T1000 (cell line): ENCODE measurements at places on chromosomes 7 and 10.

DNA sequence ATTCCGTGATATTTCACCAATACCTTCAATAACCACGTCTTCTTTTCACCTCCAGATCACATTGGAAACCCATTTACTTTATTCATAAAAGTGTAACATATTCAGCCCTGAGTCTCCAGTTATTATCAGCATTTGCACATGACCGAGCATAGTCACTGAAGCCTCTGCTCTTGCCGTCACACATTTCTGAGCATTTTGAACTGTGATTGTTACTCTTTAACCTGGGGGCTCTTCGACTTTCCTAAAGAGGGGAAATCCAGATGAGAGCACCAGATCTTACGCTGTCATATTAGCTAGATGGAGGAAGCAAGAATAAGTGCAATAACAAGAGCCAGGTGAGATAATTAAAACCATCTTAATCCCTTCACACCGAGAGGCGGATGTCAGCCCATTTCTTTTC, 260.0 kb upstream of the NRP1 start:
- no peak for DNase-seq

DNA sequence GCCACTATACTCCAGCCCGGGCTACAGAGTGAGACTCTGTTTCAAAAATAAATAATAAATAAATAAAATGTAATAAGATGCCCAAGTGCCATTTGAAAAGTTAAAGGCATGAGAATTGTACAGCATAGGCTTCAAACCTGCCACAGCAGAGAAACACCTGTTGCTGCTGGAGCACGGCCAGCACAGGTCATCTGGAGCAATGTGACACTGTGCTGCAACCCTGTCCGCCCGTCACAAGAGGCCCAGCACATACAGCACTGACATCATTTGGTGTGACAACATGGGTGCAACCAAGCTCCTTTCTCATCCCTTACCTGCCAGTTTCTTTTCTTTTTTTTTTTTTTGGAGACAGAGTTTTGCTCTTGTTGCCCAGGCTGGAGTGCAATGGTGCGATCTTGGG, 1.3 kb downstream of the RFC2 start:
- DNase-seq, result no peak

DNA sequence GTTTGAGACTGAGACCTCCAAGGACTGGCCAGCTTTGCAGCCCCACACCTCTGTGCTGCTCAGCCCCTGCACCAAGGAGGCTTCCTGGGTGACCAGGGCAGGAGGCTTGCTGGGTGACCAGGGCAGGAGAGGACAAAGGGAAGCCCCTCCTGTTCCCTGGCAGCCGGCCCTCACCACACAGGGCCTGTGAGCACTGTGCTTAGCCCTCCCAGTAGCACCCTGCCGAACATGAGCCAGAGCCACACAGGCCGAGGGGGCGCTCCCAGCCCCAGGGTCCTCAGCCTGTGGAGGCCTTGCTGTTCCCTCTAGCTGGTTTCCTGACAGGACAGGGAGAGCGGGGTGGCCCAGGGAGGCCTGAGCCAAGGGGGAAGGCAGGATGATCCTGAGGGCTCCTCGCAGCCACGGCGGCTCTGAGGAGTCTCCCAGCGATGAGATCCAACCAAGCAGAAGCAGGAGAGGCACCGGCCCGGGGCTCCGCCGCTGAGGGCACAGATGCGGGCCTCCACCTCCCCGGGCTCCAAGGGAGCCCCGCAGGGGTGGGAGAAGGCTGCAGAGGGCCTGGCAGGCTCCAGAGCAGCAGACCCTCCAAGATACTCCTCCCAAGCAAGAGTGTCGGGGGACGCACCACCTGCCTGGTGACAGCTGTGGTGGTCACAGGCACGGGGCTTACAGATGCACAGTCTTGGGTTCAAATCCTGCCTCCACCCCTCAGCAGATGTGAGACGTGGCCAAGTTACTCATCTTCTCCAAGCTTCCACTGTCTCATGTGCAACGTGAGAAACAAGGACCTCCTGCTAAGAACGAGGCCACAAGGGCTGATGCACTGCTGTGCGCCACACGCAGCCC, 22.5 kb downstream of the WDR86 start:
- DNase-seq, result no peak

GRCh38 chr10:24462889-24463552, 254.1 kb downstream of the KIAA1217 start:
- no peak for DNase-seq

- no peak for DNase-seq
Measured at GRCh38 chr7:116018731-116019130, 11.8 kb downstream of the TFEC start.

DNA sequence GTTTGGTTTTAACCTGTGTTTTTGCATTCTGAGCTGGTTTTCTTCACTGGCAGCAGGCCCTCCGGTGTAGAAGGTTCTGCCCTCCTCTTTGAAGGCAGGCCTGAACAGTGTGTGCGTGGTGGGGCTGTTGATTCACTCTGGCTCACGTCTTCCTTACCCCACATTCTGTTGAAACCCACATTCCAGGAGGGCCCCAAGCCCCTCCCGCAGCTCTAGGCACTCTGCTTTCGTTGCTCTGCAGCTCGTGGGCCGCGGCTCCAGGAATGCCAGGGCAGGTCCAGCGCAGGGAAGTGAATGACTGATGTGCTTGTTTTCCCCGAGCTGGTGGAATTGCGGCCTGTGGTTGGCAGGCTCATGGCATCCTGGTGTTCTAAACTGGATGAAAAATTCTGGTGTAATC, 49.0 kb downstream of the HTRA1 start:
- no peak for DNase-seq

GRCh38 chr10:11875494-11876281, 52.5 kb downstream of the PROSER2 start:
- DNase-seq, result peak; percentile 83

DNA sequence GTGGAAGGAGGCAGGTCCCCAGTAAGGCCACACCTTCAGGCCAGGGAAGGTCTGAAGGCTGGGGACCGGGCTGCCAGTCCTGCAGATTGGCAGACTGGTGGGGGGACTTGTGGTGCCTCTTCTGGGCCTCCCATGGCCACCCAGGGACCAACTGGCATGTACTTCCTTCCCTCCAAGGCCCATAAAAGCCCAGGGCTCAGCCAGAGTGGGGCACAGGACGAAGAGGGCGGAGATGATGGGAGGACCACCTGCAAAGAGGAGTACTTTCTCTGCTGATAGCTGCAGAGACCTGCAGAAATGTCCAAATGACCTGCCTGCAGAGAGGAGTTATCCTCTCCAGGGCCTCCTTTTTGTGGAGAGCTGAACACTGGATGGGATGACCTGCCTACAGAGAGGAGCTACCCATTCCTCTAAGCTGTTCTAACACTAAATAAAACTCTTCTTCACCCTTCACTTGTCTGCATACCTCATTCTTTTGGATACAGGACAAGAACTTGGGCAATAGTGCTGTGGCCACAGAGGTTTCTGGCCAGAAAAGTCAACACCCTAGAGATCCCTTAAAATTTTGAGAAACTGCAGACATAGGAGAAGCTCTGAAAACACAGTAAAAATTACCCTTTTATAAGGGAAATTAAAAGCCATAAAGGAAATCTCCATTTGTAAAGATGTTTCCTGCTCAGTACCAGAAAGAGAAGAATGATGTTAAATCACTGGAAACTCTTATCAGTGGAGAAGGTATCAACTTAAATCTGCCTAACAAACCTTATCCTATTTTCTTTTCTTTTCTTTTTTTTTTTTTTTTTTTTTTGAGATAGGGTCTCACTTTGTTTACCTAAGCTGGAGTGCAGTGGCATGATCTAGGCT, 20.7 kb upstream of the PRF1 start:
- DNase-seq, result no peak

- DNase-seq, result no peak
Measured at GRCh38 chr7:95996174-95996573, 223.8 kb downstream of the DYNC1I1 start.

- no peak for DNase-seq
Measured at GRCh38 chr7:158956805-158957509, 100.6 kb downstream of the DYNC2I1 start.

DNA sequence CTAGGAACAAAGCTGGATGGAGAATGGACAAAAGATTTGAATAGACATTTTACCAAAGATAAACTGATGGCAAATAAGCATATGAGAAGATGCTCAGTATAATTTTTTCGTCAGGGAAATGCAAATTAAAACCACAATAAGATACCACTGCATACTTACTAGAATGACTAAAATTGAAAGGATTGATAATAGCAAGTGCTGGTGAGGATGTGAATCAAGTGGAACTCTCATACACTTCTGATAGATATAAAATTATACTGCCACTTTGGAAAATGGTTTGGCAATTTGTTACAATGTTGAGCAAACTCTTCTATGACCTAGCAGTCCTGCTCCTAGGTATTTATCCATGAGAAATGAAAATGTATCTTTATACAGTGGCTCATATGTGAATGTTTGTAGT, 83.3 kb downstream of the EXOC6 start:
- no peak for DNase-seq

GRCh38 chr7:134140889-134141867, 14.0 kb downstream of the LRGUK start:
- DNase-seq, result no peak

- no peak for DNase-seq
Measured at GRCh38 chr10:88901206-88901983, 21.4 kb downstream of the STAMBPL1 start.

- DNase-seq, result no peak
Measured at GRCh38 chr7:127114742-127115265, 137.9 kb downstream of the GRM8 start.

- DNase-seq, result no peak
Measured at GRCh38 chr10:84076540-84077195, 62.6 kb upstream of the GHITM start.

- DNase-seq, result no peak
Measured at GRCh38 chr7:11366118-11366517, 392.4 kb downstream of the PHF14 start.

DNA sequence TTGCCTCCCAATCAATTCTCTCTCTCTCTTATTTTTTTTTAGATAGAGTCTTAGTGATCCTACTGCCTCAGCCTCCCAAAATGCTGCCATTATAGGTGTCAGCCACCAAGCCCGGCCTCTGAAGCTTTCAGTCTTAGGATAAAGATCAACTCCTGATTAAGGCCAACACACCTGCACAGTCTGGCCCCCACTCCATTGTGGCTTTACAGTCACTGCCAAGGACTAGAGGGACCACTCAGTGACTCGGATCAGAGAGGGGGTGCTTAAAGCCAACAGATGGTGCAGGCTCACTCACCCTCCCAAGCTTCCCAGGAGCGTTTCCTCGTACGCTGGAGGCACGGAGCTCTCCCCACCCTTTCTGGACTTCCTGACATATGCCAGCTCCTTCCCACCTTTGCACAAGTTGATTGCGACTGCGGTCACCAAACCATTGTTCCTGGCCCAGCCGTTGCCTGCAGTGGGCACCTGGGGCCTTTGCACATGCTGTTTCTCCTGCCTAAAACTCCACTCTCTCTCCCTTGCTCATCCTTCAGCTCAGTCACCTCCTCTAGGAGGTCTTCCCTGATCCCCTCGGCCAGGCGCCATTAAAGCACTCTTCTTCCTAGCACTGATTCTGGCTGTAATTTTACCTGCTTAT, 1.7 kb upstream of the CDH23 start:
- no peak for DNase-seq

- DNase-seq, result no peak
Measured at GRCh38 chr10:130105724-130106123, 4.9 kb downstream of the C10orf143 start.

GRCh38 chr7:2374830-2375728, 20.5 kb downstream of the EIF3B start:
- no peak for DNase-seq

GRCh38 chr10:85537561-85537960, 829.0 kb downstream of the GRID1 start:
- DNase-seq, result no peak

DNA sequence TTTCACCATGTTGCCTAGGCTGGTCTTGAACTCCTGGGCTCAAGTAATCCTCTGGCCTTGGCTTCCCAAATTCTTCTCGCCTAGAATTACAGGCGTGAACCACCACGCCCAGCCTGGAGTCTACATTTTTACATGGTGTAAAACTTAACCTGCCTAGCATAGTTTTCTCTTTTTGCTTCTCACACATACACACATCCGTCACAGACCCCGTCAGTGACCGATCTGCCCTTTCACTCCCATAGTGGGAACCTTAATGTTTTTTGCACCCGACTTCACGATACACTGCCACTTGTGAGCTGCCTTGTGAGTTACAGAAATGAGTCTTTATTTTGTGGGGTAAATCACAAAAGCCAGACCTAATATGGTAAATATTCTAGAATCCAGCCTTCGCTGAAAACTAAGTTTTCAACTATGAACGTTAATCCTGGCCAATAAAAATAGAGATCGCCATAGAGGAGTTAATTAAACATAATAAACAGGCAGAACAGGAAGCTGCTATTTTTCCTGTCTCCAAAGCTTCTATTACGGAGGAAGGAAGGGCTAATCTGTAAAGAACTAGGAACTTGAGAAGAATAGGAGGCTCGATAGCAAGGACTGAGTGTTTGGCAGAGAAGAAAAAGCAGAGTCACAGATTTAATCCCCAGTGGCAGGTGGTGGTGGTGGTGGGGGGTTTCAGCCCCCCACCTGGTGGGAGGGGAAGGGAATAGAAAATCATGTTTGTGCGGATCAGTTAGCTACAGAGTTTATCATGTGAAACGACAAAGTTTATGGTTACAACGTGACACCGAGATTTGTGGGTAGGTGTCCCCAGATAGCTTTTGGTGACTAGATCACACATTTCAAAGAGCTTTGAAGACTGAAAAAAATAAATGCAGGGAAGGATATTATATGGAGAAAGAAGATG, 14.7 kb upstream of the FAM171A1 start:
- no peak for DNase-seq

DNA sequence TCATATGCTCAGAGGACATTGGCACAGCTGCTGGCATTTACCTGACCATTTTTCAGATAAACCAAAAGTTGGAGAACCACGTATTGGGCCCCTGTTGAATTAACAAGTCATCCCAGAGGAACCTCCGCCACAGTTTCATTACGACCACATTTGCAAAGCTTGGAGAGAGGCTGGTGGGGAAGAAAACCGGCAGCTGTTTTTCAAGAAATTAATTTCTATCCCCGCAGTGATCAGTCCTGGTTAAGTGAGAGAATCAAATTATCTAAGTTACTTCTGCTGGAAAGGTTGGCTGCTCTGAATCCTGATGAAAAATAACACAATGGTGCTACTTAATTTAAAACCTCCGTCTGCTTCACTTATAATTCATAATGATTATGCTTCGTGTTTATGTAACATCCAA, 737.1 kb upstream of the AUTS2 start:
- no peak for DNase-seq

DNA sequence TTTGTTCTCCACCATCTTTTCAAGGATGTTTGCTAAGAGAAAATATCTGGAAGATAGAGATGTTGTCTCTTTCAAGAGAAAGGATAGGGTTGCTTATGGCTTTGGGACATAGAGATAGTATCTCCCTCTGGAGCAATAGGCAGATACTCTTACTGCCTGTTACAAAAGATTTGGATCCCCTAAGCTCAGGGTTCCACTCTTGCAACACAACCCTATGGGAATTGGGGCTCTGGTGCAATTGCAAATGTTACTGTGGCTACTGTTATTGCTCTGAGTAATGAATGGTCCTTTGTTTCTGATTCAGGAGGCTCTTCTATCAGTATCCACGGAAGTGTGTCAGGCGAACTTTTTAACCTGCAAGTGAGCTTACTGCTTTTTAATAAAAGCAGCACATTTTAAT, 88.8 kb downstream of the GPR85 start:
- DNase-seq, result no peak

GRCh38 chr7:149664666-149665065, 108.7 kb downstream of the ZNF467 start:
- no peak for DNase-seq
